ENCODE measurements at places on chromosomes 3 and 15.

GRCh38 chr3:123535580-123535979 is 49.3 kb downstream of the HACD2 start:
- no peak for DNase-seq

- DNase-seq: no peak
Observed at GRCh38 chr3:189363590-189364255, 192.0 kb downstream of the TPRG1 start.

DNA sequence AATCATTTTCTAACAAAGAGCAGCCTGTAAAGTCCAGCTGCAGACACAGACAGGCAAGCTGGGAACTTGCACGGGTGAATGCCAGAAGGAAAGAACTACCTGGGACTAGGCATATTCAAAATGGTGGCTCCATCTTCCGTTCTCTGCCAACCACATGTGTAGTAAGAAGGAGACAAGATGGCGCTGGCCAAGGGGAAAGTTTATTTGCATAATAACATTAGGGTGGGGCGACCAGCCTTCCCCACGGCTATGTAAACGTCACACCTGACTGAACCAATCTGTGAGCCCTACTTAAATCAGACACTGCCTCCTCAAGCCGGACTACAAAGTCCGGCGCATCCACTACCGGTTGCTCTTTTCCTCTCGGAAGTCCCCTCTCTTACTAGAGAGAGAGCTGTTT is 130.8 kb downstream of the SNRK start:
- no peak for DNase-seq

- no peak for DNase-seq
Observed at GRCh38 chr3:2543247-2543646, 444.6 kb downstream of the CNTN4 start.
